ENCODE measurements at places on chromosomes 6 and 20.

- no peak for DNase-seq
Observed at GRCh38 chr20:37161830-37162549, 17.1 kb upstream of the RPN2 start.

GRCh38 chr6:52726193-52726542, 37.1 kb downstream of the GSTA2 start:
- no peak for DNase-seq

GRCh38 chr20:62624325-62624690, 18.0 kb upstream of the SLCO4A1 start:
- DNase-seq = no peak

DNA sequence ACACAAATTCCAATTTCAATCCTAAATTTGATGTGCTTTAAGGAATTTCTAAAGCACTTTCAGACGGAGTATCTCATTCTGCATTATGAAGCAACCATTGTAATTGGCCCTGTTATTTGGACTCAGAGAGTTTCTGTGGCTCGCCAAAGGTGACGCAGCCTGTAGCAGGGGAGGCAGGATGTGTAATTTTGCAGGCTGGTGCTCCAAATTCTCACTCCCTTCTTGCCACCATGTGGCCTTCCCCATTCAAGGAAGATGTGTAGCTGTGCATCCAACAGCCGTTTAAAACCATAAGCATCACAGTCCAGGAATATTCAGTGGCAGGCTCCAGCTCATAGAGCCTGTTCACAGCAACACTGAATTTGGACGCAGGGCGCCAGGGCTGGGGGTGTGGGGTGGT, 45.8 kb downstream of the AGPAT4 start:
- no peak for DNase-seq

DNA sequence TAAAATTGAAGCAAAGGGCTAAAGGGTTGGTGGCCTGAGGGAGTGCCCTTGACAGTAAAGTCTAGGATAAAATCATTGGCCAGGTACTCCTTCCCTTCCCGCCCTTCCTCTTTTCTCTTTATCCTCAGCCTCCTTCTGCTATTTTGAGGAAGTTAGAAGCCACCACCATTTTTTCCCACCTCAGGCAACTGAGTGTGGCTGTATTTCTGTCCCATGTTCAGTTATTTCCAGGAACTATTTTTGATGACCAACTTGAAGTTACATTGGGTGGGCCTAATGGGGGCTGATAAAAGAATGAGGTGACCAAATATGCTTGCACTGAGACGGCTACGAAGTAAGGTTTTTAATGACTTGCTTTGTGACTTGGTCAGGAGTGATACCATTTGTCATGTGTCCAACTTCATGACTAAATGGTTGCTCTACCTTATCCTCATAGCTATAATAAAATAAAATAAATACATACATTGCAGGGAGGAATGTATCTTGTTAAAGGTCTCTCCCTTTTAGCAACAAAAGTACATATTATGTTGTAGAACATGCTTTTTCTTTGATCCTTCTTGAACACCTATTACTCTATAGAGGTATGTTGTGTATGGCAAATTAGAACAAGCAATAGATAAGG, 12.0 kb downstream of the PTPN1 start:
- no peak for DNase-seq

DNA sequence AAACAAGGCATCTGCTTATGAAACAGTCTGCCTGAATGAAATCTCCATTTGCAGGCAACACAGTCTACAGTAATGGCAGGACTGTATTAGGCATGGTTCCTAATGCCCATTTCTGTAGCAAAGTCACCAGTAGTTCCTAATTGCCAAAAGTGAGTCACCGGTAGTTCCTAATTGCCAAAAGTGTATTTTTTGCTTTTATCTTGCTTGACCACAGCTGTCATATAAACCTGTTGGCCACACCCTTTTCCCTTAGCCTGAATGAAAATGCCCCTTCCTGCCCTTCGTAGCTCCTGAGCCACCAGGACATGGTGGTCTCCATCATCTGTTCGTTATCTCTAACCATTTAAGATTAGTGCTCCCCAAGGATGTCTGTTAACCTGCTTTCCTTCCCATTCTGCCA, 34.5 kb downstream of the MTHFD1L start:
- no peak for DNase-seq

DNA sequence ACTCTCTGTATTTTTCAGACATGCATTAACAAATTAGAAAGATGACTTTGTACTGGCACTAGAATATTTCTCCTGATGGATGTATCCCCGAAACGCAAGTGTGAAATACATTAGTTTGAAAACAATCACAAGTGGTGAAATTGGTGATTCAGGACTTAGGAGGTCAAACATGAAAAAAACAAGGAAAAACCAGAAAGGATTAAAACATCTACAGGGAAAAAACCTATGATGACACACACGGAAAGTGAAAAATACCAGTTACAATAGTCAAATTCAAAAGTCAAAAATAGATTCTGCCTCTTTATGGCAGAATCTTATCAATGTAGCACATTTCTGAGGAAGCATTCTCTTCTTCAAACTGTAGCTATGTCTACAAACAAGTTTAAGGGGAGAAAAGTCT, 129.0 kb upstream of the SGK1 start:
- no peak for DNase-seq

GRCh38 chr6:142207265-142207877, 60.3 kb downstream of the VTA1 start:
- DNase-seq = no peak

DNA sequence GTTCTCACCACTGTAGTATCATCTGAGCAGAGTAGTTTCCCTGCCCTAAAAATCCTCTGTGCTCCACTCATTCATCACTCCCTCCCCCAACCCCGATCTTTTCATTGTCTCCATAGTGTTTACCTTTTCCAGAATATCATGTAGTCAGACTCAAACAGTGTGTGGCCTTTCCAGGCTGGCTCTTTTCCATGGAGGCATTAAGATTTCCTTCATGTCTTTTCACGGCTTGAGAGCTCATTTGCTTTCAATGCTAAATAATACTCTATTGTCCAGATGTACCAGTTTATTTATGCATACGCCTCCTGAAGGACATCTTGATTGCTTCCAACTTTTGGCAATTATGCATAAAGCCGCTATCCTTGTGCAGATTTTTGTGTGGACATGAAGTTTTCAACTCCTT, 235.8 kb downstream of the PHACTR1 start:
- DNase-seq = no peak

GRCh38 chr20:64196309-64196708, 32.1 kb downstream of the MYT1 start:
- DNase-seq = no peak

DNA sequence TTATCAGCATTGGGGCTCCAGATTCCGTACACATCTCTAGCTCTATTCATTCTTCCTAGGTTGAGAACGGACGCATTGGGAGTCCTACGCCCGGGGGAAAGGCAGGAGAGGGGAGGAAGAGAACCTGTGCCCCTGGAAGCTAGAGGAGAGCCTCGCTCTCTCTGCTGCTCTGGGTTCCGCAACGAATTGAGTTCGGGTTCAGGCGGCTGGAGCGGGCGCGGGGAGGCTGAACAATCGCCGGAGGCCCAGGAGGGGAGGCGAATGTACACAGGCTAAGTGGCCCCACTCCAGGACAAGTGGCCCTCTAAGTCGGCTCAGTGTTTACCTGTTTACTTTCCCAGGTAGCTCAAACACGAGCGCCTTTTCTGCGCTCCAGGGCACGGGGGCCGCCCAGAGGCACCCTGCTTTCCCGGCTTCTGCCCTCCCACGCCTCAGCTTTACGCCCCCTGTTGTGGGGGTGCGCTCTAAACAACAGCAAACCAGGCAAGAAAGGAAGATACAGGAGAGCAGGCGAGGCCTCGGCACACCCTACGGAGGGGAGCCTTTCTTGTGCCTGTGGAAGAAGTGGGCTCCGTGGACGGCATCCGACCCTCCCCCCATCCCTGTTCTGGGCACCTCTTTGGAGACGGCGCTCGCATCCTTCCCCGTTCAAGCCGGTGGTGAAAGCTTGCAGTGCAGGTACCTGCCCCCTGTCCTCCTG, 4.6 kb upstream of the NKX2-2 start:
- no peak for DNase-seq

DNA sequence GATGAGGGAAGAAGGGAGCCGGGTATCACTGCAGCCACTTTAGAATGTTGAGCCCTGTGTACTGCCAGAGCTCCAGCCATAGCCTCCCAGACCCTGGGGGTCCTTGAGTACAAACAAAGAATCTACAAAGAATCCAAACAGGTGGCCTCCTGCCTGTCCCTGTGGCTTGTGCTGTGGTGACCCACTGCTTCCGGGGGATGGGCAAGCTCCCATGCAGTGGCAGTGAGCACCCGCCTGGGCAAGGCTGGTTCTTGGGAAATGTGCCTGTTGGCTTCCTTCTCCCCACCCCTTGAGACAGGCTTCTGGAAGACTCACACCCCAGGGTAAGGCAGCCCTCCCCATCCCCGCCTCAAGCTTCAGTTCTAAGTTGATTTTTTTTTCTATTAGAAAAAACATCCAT, 13.9 kb downstream of the SIRPA start:
- DNase-seq = no peak

- no peak for DNase-seq
Observed at GRCh38 chr20:50560867-50561266, 50.7 kb downstream of the PTPN1 start.

- no peak for DNase-seq
Observed at GRCh38 chr20:57662456-57663240, 42.4 kb upstream of the ZBP1 start.

- DNase-seq = no peak
Observed at GRCh38 chr6:152461556-152461955, 175.6 kb downstream of the SYNE1 start.

DNA sequence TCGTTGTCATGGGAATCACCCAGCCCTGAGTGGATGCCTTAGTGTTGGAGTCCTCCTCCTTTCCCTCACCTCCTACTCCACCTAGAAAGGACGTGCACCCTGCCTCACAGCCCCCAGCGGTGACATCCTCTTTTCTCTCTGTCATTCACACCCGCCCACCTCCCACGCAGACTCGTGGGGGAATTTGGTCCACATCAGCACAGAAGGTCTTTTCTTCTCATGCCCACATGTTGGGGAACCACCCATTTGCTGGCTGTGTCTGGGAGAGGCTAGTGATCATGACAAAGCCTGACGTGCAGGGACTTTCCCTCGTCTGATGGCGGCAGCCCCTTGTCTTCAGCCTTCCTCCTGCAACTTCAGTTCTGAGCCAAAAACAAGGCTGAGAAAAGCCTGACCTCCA, 96.0 kb upstream of the CNKSR3 start:
- DNase-seq = no peak

DNA sequence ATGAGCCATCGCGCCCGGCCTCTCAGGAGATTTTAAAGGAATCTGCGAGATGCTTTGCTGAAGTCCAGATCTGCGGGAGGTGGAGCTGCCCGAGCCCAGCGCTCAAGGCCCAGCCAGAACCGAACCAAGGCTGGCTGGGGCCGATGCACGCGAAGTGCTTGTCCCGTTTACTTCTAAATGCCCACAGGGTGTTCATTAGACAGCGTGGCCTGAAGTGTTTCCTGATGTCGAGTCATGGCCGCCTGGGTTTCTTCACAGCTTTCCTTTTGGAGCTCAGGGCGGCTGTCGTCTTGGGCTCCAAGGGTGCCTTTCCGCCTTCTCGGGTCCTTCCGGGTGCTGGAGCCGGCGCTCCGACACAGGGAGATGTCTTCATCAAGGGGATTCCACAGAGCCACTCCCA, 25.1 kb upstream of the CCR6 start:
- DNase-seq = no peak

DNA sequence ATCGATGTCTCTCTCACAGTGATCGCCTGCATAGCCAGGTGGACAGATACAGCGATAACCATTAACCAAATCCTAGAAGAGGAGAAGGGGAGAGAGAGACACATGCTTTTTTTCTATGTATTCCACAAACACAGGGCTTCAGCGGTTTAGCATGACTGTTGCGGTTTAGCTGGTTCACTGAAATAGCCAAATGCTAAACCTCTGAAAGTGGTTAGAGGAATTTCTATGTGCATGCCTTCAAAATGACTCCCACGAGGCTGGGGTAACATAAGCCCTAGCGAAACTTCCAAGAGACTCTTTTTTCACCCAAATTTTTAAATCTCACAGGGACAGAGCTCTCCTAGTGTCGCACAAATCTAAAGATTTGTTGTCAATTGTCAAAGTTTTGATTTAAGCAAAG, 25.1 kb downstream of the JAG1 start:
- no peak for DNase-seq

DNA sequence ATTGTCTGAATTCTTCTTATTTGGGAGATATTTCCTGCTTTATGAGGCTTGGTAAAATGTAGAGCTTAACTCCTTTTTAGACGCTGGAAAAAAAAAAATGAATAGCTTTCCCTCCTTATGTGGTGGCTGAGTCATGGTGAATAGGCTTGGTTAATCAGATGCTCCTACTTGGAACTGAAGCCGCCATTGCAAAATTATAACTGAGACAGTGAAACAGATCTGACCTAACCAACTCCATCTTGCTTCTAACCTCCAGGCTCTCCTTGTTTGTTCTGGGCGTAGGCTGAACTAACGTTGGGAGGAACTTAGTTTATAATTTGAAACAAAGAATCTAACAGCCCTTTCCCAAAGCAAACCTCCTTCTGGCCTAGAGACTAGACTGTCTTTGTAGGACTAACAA, 43.2 kb upstream of the PLCB4 start:
- DNase-seq = no peak

Data from cortex of kidney (tissue), 1 donor.